Mesothelial cell of epicardium (in vitro differentiated cells): ENCODE measurements at places on chromosomes 1 and 21.

DNA sequence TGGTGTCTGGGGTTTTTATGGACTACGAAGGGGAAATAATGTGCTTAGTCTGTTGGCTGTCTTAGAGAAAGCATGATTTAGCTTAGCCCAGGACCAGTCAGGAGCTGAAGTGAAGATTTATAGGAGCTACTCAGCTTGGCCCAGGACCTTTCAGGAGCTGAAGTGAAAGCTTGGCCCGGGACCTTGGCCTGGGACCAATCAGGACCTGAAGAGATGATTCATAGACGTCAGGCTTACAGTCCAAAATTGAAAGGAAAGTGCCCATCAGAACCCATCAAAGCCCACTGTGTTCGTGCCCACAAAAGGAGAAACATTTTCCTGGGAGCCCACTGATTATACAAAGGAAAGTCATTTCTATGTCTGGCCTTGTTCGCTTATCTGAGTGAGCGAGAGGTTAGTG lies 35.6 kb downstream of the MSTO1 start:
- DNase-seq: no peak

- DNase-seq: peak; percentile 58
Observed at GRCh38 chr1:47508702-47509431, 71.0 kb downstream of the FOXD2 start.

GRCh38 chr1:23545851-23546250 lies 13.4 kb downstream of the ID3 start:
- DNase-seq: no peak

DNA sequence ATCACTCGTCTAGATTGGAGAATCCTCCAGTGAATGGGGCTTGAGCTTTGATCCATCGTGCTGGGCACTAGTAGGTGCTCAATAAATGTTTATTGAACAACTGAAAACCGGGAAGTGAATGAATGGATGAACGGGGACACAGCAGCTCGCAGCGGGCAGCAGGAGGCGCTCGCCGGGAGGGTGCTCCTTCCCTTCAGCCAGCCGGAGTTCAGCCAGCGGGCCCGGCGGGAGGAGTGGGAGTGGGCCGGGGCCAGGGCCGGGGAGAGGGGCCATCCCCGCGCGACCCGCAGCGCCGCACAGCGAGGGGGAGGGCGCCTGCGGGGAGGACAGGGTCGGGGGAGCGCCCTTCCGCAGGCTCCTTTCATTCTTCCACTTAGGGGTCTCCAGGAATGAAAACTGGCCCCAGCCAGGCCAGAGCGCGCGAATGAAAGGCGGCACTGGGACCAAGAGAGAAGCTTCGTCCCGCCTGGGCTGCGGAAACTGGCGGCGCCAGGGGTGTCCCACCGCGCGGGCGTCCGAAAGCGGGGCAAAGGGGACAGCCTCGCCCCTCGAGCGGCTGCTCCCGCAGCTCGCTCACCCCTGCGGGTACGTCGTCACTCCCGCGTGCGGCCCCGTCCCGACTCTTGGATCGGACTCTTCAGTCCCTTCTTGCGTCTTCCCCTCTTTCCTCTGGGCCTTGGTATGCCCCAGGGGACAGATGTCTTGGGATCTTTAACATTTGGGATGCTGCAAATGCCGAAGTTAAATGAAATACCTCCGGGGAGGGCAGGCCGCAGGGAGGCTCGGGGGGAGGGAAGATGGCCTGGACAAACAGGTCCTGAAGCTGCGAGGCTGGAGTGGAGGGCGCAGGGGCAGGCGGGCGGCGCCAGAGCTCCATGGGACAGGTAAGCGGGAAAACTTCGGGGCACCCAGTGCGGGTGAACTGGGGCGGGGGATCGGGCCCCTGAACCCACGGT lies 3.6 kb upstream of the INAVA start:
- DNase-seq: peak; percentile 75

- no peak for DNase-seq
Observed at GRCh38 chr1:236069796-236070195, 4.9 kb upstream of the NID1 start.

DNA sequence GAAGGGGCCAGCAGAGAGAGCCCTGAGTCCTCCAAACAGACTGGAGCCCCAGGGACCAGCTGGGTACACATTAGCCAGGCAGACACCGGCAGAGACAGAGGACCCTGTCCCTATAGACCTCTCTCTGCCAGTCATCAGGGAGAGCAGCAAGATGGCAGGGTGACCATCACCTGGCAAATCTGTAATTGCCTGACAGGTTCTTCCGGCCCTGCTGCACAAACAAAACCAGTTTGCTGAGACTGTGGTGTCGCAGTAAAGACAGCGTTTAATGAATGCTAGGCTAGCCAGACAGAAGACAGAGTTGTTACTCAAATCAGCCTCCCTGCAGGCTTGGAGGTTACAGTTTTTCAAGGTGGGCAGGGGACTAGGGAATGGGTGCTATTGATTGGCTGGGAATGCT lies 618.9 kb downstream of the NPHP4 start:
- no peak for DNase-seq

GRCh38 chr1:93623875-93624274 lies 57.8 kb downstream of the BCAR3 start:
- no peak for DNase-seq

GRCh38 chr21:32112195-32112594 lies 166.7 kb downstream of the MIS18A start:
- no peak for DNase-seq

DNA sequence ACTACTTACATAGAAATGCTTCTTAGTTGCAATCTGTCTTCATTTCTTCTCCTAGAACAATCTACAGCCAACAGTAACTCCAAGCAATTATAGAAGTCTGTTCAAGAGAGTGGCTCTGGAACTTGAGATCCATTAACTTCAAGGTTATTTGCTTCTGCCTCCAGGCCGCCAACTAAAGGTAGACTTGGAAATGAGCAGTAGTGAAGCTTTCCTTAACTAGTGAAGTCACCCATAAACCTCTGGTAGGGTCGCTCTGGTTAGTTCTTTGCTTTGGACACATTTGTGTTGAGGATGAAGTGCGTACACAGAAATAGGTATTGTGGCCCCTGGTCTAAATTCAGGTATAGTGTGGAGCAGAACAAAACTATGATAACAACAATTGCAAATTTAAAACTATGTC lies 809.9 kb upstream of the RGS18 start:
- DNase-seq: no peak

- DNase-seq: no peak
Observed at GRCh38 chr1:25567710-25568089, 24.3 kb downstream of the LDLRAP1 start.

GRCh38 chr1:48182439-48182838 lies 40.1 kb upstream of the SLC5A9 start:
- DNase-seq: no peak

GRCh38 chr1:221760911-221761310 lies 19.0 kb upstream of the DUSP10 start:
- DNase-seq: no peak

DNA sequence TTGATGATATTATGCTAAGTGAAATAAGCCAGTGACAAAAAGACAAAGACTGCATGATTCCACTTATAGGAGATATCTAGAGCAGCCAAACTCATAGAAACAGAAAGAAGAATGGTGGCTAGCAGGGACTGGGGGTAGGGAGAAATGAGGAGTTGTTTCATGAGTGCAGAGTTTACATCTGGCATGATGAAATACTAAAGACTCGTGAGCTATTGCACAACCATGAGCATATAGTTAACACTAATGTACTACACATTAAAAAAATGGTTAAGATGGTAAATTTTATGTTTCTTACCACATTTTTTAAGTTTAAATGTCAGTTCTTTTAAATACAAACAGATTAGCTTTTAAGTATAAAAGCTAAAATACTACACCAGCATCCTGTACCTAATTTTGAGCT lies 57.8 kb downstream of the ESRRG start:
- no peak for DNase-seq

DNA sequence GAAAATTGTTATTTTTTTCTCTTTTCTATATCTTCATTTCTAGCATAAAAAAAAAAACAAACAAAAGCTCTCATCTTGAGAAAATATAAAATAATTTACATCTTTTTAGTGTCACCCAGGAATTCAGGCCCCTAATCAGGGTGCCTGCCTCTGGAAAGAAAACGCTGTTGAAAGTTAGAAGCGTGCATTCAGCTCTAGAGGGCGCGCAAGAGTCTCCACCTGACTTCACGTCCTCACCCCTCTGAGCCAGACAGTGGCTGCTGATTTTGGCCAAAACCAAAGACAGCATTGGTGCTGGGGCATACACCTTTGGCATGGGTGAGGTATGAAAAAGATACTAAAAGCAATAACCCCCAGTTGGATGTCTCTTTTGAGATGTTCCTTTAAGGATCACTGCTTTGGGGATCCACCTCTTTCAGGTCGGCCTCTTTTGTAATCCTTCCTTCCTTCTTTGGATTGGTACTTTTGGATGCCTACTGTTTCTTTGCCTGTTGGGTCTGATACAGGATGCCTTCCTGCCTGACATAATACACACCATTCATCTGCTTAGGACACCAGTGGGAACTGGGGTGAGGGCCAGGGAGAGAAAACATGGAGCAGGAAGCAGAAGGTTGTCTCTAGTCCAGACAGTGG lies 77.6 kb upstream of the CHRM3 start:
- peak; percentile 50 for DNase-seq

GRCh38 chr1:106937104-106937503 lies 119.4 kb upstream of the PRMT6 start:
- DNase-seq: no peak

GRCh38 chr21:41979751-41980369 lies 26.0 kb upstream of the C2CD2 start:
- DNase-seq: no peak

GRCh38 chr1:172473302-172473701 lies 29.4 kb upstream of the PIGC start:
- DNase-seq: no peak

- no peak for DNase-seq
Observed at GRCh38 chr1:54583871-54584270, 35.8 kb downstream of the ACOT11 start.

DNA sequence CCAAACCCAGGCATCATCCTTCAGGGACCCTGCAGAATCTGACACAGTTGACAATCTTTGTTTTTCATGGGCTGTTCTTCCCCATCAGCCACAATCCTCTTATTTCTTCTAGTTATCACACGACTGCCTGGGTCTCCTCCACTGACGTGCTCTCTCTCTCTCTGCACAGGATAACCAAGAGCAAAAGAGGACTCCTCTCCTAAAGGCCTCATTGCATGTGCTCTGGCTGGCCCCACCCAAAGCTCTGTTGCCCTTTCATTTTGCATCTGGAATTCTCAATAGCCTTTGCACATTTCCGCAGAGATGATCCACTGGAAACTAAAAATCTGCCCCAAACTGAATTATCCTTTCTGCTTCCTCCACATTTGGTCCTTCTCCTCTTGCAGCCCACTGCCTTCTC lies 58.5 kb downstream of the KANK4 start:
- DNase-seq: no peak

DNA sequence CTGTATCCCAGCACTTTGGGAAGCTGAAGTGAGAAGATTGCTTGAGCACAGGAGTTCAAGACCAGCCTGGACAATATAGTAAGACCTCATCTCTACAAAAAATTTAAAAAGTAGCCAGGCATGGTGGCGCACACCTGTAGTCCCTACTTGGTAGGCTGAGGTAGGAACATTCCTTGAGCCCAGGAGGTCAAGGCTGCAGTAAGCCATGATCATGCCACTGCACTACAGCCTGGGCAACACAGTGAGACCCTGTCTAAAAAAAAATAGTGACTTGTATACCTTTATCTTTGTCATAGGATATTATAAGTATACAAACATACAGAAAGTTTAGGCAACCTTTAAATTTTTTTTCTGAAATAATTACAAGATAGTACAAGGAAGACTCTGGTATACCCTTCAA lies 3.9 kb upstream of the FBXO28 start:
- no peak for DNase-seq

DNA sequence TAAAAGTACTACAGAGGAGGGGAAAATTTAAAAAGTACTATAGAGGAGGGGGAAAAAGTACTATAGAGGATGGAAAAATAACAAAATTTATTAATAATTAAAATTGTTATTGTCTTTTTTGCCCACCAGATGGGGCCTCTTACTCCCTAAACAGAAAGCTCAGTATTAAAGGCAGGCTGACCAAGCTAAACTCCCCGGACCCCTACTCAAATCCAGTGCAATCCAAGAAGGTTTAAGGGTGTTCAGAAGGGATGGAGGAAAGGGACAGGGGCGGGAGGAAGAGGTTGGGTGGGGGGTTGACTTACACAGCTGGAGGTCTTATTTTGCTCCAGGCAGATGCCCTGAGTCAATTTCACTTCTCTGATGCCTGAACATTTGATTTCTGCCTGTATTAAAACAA lies 13.7 kb downstream of the CD34 start:
- no peak for DNase-seq

- no peak for DNase-seq
Observed at GRCh38 chr1:154937988-154938386, 1.5 kb upstream of the PMVK start.

DNA sequence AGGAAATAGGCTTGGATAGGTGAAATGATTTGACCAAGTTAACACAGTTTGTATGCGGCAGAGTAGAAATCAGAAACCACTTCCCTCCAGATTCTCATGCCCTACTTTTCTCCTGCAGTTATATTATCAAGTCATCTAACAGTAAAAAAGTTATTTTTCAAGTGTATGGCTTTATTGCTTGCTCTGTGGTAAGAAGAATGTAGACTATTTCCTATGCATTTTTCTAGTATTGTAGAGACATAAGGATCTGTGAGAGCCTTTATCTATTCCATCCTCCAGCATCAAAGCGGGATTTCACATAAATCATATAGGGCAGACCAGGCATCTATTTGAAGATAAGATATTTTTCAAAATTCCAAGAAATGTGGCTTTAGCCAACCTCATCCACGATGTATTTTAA lies 208.5 kb downstream of the TTLL7 start:
- no peak for DNase-seq

GRCh38 chr1:114369930-114370329 lies 141.1 kb downstream of the TRIM33 start:
- no peak for DNase-seq

DNA sequence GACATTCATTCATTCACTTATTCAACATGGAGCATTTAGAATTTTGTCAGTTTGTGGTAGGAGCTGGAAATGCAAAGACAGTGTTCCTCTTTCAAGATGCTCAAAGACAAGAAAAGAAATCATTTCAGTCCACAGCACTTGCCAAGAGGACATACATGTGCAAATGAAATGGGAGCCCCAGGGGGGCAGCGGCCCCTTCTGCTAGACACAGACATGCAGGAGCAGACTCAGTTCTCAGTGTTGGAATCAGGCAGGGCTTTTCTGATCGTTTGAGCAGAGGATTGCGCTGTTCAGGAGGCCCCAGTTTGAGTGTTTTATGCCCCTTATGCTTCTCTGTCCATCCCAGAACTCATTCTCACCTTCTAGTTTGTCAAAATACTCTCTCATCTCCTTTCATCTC lies 35.6 kb upstream of the VASH2 start:
- no peak for DNase-seq

DNA sequence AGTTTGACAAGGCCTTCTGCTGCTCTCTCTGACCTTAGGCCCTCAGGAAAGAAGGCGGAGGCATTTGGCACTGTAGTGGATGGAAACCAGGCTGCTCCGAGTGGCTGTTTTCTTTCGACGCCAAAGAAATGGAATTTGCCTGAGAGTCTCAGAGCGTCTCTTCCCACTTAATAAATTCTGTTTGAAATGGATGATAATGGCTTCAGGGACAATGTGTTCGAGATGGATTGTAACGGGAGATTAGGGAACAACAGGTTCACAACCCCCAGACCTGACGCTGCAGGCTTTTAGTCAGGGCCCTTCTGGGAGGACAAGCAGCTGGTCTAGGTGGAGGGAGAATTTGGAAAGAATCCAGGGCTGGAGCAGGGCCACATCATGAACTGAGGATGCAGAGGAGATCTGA lies 58.6 kb downstream of the TLR5 start:
- DNase-seq: no peak
